ENCODE measurements at places on chromosomes 7 and 10.

DNA sequence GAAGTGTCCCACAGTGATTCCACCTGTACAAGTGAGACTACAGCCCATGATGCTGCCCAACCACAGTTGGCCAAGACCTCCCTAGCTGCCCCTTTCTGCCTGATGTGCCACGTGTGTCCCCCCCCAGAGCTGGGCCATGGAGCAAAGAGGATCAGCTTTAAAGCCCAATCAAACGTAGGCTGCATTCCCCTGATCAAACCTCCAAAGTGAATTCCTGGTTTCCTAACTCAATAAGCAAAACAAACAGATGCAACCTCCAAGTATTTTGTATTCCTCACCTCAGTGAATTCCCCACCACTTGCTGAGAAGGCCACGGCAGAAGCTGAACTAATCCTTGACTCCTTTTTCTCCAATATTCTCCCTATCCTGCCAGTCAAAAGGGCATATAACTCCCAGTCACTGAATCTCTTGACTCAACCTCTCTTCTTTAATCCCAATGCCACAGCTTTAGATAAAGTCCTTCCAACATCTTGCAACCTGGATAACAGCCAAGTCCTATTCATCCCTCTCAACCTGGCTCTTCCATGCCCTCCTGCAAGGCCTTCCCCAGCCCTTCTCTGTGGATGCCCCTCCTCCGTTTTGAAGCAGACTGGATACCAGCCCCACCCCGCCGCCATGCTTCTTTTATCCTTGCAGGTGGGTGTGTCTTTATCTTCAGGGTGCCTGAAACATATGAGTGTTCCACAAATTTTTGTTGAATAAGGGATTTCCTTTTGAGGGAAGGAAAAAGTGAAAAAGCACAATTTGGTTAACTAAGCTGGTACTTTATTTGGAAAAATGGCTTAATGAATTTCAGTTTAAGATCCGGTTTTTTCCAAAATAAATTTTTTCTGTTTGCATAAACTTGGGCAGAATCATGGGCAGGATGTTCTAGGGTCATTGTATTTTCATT is 285.2 kb upstream of the MKLN1 start:
- no peak for DNase-seq

DNA sequence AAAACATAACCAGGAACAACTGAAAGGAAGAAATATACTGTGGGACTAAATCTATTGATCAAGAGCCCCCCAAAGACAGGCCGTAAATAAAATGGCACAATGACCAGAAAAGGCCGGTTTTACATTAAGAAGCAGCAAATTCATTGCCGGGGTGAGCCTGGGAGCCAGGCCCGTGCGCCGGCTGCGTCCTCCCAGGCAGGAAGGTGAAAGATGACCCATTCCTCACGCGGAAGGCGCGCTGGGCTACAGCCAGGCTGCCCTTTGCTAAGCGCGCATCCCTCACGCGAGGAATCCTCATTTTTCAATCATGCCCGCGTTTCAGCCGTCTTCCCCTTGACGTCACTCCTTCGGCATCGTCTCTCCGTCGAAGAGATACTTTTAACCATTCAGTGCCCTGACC is 47.6 kb upstream of the MGMT start:
- no peak for DNase-seq

DNA sequence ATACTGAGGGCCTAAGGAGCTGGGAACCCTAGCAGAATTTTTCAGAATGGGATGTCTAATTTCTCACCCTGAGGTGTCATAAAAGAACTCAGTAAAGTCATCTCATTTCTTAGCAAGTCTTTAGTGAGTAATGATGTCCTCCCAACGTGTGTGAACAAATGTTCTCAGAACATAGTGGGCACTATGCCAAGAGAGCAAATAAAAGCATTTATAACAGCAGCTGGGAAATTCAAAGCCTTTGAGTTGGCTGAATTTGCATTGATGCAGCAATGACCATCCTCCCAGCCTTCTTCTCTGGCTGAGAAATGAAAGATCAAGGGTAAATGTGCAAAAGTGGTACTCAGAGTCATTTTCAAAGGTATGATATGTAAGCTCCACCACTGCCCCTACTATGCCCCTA is 109.4 kb downstream of the FAM107B start:
- DNase-seq, result no peak

GRCh38 chr10:100864978-100865377 is 47.8 kb upstream of the SLF2 start:
- DNase-seq, result no peak

- no peak for DNase-seq
These were observed 102.8 kb downstream of the DYNC2I1 start for GRCh38 chr7:158959021-158959717.
